Adipocyte (in vitro differentiated cells): ENCODE measurements at places on chromosomes 7 and 10.

DNA sequence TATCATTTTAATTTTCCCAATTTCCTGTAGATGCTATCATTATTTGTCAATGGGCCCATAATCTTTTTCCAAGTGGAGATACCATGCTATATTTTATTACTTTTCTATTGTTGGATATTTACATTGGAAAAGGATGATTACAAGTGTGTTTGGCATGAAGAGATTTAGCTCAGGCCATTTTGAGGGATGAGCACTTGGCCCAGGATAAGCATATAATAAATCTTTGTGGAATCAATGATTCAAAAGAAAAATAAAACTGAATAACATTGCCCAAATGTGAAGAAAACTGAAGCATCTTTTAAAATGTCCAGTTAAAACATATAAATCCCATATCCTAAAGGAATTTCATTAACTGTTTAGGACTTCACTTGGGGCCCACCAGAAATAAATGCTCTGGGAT, 260.9 kb upstream of the BMPER start:
- DNase-seq: peak; percentile 30

GRCh38 chr10:11454958-11455566, 156.4 kb downstream of the USP6NL start:
- no peak for DNase-seq

DNA sequence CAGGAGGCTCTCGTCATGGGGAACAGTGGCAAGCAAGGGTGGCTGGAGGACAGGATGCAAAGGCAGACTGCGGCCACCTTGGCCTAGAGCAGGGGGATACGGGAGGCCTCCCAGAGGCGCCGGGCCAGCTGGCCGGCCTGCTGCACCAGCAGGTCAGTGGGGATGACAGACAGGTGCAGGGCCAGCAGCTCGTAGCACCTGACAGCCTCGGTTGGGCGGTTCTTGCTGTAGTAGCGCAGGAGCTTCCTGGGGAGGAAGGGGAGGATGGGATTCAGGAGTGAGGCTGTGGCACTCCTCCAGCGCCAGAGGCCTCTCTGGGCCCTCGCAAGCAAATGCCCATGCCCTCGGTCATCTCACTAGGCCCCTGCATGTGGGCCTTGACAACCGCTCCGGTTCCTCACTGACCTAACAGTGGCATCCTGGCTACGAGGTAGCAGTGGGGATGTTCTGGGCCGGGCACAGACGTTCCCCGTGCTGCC, 2.5 kb upstream of the PYROXD2 start:
- no peak for DNase-seq

- DNase-seq: peak; percentile 60
Observed at GRCh38 chr10:22712211-22712955, 2.0 kb downstream of the PIP4K2A start.

- no peak for DNase-seq
Observed at GRCh38 chr10:55369670-55370420, 568.8 kb upstream of the PCDH15 start.

DNA sequence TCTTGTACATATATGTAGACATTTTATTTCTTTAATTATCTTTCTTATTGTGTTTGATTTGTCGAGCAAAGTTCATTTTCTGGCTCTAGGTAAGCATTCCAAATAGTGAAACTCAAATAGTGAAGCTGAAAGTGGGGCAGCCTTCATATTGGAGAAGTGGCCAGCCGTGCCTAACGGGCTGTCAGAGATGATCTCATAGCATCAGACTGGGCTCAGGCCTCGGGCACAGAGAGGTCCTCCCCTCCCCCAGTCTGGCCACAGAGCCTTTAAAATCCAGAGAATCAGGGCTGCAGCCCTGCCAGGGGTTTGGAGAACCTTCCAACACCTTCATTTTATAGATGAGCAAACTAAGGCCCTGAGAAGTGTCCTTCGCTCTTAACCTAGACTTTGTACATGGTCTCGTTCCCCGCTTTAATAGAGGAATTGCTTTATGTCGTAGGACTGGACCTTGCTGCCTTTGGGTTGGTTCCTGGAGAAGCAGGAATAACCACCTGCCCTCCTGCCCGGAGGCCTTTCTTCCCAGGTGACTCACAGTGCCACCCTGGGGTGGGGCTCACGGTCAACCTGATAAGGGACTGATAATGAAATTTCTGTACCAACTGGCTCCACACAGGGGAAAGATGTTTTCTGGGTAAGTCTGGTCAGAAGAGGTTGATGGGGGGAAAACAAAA, 7.3 kb downstream of the TSPAN15 start:
- no peak for DNase-seq

DNA sequence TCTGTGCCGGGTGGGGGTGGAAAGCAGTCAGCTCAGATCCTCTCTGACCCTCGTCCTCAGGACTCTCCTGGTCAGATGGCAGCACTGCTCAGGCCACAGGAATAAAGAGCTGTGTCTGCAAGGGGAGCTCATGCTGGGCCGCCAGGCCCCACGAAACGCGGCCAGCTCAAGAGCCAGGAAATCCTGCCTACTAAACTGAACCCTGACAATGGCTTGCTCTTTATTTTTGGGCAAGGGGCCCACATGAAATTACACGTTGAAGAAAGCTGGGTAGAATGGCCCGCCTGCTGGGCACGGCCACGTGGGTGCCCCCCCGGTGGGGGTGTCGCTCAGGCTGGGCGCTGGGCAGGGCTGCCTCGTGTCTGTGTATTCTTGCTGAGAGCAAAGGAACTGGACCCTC, 103.0 kb downstream of the ITIH5 start:
- DNase-seq: no peak
